ENCODE measurements at places on chromosomes 7 and 10.

- peak; percentile 76 for DNase-seq
Observed at GRCh38 chr10:91201213-91201996, 19.1 kb upstream of the PCGF5 start.

DNA sequence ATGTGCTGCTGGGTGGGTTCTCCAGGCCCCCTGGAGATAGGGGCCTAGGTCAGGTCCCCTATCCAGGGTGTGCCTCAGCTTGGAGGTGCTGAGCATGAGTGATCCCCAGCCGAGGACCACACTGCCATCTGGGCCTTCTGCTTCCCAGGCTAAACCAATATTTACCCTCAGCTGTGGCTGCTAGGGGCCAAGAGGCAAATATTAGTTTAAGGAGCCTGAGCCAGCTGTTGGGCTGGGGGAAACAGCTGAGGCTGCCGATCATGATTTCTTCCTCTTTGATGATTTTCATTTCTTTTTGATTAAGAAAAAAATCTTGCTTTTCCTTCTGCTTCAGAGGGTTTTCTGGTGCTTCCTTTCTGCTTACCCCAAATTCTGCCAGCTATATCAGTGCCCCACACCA is 83.4 kb downstream of the NEURL1 start:
- no peak for DNase-seq

- no peak for DNase-seq
Observed at GRCh38 chr7:14380881-14381280, 391.4 kb upstream of the ETV1 start.

DNA sequence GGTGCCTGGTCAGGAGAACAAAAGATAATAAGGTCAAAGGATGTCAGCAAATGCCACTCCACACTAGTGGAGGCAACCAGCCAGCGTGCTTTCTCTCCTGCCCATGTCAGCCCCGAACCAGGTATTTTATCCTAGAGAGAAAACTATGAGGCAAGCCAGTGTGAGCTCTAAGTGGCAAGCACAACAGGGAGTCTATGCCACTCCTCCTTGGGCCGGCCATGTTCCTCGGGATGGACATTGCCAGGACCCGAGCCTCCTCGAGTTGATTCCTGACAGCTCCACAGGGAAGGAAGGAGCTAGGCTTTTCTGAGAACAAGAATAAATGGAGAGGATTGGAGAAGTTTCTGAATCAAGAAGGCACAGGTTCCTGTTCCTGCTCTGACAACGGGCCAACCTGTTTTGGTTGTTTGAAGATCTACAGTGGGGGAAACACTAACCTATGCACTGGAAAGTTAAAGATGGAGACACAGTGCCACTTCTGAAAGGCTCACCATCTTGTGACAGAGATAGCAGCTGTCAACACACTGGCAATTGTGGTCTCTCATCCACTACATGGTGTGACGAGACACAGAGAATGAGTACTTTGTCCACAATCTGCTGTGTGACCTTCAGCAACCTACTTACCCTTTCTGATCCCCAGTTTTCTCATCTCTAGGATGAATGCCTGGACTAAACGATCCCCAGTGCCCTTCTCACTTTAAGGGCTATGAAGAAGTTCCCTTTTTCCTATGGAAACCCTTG is 28.8 kb downstream of the ABLIM1 start:
- DNase-seq = no peak

DNA sequence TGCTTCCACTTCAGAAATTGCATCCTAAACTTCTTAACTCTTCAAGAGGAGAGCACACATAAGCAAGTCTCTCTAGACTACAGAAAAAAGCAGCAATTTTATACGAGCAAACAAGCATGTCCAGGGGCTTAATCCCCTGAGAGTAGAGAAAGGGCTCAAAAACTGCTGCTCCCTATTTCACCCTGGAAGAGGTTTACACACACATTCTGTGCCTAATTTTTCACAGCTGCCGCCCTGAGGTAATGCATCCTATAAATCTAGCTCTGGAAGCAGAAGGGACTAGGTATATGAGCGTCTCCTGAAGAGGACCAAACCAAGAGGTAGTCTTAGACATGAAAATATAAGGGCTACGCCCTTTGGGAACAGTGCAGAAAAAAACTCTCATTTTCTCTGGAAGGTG is 73.1 kb downstream of the CRPPA start:
- DNase-seq = no peak

All from stimulated activated naive B cell treated with anti-CD40 and anti-IgM and Interleukin-4, amounts not matched to agents 10 μg/mL and 1 μg/mL and 100 μg/mL, for 72 hours (primary cell).